Stimulated activated CD4-positive, alpha-beta T cell treated with anti-CD3 and anti-CD28 coated beads, Interleukin-2, amount 100 ng/mL, for 24 hours (primary cell): ENCODE measurements at places on chromosomes 7 and 10.

- no peak for DNase-seq
Measured at GRCh38 chr10:88530093-88530492, 53.0 kb downstream of the RNLS start.

GRCh38 chr10:125984865-125985495 lies 88.6 kb downstream of the FANK1 start:
- DNase-seq, result no peak

DNA sequence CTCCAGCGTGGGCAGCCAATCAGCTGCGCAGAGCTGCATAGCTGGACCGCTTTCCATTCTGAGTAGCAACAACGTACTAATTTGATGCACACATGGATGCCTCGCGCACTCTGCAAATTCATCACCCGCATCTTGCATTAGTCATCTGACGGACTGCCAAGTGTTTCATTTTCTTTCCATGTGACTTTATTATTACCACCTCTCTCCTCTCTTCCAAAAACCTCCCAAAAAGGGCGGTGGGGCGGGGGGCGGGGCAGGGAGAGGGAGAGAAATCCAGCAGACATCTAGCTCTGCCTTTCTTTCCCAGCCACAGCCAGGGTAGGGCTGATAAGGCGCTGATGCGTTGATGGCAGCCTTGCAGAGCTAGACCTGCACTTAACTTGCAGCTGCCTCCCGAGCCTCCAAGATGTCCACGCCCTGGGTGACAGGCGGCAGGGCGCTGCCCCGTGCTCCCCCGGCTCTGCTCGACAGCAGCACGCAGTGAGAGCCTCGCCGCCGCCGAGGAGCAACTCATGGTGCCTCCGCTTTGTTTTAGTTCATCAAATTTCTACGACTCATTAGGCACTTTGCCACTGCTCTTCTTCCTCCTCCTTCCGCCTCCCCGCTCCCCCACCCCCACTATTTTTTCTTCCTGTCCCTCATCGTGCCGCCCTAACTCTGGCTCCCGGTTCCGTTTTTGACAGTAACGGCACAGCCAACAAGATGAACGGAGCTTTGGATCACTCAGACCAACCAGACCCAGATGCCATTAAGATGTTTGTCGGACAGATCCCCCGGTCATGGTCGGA lies 147.3 kb downstream of the CELF2 start:
- DNase-seq, result peak; percentile 73

GRCh38 chr10:52100011-52100547 lies 214.0 kb upstream of the DKK1 start:
- DNase-seq, result no peak

DNA sequence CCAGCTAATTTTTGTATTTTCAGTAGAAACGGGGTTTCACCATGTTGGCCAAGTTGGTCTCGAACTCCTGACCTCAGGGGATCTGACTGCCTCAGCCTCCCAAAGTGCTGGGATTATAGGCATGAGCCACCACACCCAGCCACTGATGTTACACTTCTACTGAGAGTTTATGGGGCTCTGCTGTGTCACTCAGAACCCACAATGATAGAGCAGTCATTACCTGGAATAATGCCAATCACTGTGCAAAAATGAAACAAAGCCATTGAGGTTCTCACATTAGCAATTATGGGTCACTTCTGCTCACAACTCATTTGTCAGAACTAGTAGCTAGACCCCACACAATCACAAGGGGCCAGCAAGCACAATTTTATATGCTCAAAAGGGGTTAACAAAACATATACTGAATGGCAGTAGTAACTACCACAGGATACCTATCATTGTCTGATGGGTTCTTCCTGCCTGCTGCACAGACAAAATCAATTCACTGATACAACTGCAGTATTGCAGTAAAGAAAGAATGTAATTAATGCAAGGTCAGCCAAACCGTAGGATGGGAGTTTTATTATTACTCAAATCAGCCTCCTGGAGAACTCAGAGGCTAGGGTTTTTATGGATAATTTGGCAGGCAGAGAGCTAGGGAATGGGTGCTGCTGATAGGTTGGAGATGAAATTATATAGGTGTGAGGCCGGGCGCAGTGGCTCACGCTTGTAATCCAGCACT lies 72.1 kb upstream of the TRIM24 start:
- DNase-seq, result no peak

DNA sequence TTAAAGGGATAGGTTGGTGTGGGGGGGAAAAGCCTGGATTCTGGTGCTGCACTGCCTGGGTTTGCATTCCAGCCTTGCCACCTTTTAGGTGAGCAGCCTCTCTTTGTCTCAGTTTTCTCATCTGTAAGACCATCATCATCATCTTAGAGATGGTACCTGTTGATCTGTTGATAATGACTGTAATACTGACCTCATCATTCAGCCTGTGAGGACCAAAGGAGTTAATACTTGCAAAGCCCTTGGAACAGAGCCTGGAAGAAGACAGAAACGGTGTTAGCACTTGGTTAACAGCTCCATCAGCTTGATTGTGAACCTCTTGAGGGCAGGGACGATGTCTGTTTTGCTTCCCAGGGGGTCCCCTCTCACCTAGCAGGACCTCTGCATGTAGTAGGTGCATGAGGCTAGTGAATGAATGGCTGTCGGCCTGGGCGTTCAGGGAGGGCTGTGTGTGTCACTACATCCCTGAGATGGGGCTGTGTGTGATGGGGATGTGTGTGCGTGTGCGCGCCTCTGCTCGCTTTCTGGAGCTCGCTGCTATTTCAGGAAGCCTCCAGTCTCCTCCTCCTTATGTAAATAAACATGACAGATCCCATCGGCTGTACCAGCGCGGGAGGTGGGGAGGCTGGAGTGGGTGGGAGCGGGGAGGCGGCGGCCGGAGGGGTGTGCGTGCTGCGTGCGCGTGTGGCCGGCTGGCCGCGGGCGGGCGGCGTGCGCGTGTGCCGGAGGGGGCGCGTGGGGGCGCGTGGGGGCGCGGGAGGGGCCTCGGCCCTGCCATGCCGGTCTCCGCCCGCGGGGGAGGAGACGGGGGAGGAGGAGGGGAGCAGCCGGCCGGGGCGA lies 61.2 kb downstream of the NEURL1 start:
- peak; percentile 24 for DNase-seq

GRCh38 chr7:20479706-20480105 lies 135.8 kb upstream of the ABCB5 start:
- DNase-seq, result no peak

DNA sequence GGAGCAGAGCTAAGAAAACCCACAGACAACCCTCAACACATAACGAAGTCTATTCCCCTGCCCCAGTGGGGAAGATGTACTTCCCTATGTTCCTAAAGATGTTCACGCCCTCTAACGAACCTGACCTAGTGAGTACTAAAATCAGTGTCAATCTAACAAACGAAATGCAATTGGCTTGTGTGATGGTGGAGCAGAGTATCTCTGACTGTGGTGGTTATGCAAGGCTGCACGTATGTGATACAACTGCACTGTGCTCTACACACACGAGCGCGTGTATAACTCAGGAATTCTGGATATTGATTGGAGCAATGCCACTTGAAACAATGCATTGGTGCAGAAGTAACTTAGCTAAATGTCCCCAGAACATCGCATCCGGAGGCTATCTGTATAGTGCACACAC lies 1.3 kb downstream of the ANKRD16 start:
- no peak for DNase-seq

GRCh38 chr7:156376317-156376716 lies 264.3 kb upstream of the RNF32 start:
- no peak for DNase-seq

GRCh38 chr7:115561335-115562110 lies 469.0 kb downstream of the TFEC start:
- DNase-seq, result no peak

- DNase-seq, result no peak
Measured at GRCh38 chr10:132489053-132489703, 48.4 kb upstream of the INPP5A start.

DNA sequence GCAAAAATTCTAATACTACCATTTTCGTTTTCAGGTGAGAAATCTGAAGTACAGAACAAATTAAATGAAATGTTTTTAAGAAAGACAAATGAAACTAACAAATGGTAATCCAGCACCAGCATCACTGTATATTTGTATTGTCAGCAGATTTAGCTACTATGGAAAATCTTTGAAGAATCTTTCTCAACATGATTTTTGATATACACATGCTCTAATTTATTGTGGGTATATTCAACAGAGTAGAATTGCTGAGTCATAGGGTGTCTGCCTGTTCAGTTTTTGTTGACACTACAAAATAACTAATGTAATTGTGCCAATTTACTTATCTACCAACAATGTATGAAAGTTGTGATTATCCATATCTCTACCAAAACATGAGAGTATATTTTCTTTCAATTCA lies 437.6 kb downstream of the PCDH15 start:
- no peak for DNase-seq

DNA sequence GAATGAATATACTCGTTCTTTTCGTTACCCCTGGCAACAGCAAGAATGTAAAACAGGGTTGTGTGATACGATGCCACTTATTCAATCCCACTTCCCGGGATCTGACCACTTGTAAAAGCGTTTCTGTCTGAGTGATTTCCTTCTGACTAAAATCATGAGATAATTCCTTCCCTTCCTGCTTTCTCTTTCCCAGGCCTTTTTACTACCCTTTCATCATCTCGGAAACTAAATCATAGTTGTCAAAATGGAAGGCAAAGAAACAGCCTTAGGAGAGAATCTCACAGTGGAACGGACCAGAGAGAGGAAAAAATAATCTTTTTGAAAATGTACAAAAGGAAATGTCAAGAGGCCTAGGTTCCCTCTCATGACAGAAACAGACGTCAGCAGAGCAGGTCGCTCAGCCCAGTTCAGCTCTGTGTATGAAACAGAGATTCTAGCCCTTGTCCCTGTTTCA lies 29.8 kb downstream of the DIP2C start:
- DNase-seq, result no peak

- no peak for DNase-seq
Measured at GRCh38 chr10:120423431-120424197, 33.4 kb upstream of the PLPP4 start.

- no peak for DNase-seq
Measured at GRCh38 chr10:20059084-20059835, 243.0 kb downstream of the PLXDC2 start.

DNA sequence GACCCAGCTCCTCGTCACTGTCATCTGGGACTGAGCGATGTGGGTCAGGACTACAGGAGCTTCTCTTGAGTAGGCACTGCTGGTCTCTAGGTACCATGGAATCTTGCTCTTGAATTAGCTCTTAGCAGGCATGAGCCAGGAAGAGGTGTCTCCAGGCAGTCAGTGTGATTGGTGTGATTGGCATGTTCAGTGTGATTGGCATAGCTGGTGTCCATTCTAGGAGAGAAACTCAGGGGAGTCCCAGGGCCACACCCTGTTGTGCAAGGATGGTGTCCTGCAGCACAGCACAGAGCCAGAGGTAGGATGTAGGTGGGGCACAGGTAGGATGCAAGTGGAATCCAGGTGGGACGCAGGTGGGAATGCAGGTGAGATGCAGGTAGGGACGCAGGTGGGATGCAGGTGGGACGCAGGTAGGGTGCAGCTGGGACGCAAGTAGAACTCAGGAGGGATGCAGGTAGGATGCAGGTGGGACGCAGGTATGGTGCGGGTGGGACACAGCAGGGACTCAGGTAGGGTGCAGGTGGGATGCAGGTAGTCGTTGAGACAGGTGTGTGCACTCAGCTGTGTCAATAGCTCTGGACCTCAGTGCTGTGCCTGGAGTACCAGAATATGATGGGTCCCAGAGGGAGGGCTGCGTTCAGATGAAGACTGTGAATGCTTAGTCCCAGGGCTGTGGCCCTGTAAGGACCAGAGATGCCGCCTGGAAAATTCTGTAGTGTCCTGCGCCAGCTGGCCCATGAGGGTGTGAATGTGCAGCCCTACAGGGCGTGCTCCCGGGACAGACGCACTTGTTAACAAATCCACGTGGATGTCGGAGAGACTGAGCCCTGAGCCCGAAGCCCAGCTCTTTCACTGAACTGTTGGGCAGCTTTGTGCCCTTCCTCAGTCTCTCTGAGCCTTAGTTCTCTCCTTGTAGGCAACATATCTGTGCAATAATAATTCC lies 248.2 kb upstream of the PITRM1 start:
- no peak for DNase-seq

GRCh38 chr10:10734356-10735064 lies 283.2 kb upstream of the CELF2 start:
- no peak for DNase-seq

- DNase-seq, result no peak
Measured at GRCh38 chr7:141097430-141097829, 23.6 kb downstream of the TMEM178B start.

GRCh38 chr10:126431816-126432215 lies 43.5 kb upstream of the ADAM12 start:
- DNase-seq, result no peak

- DNase-seq, result no peak
Measured at GRCh38 chr10:29389935-29390334, 101.1 kb downstream of the LYZL1 start.

GRCh38 chr10:58003945-58004344 lies 263.7 kb downstream of the IPMK start:
- DNase-seq, result no peak

DNA sequence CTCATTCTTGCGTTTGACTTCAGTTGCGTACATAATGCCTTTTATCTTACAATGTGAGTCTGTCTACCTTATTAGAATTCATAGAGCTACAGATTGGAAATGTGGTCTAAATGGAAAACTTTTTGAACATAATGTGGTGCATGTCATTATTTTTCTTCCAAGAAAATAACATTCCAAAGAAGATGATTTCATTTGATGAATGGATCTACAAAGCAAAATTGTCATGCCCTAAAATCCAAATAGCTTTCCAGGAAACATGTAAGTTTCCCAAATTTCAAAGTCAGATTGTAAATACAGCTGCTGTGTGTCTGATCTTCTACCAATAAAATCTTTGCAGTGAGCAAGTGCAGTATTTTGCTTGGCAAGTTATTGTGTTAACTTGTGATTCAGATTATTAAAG lies 101.8 kb upstream of the FZD8 start:
- DNase-seq, result no peak

DNA sequence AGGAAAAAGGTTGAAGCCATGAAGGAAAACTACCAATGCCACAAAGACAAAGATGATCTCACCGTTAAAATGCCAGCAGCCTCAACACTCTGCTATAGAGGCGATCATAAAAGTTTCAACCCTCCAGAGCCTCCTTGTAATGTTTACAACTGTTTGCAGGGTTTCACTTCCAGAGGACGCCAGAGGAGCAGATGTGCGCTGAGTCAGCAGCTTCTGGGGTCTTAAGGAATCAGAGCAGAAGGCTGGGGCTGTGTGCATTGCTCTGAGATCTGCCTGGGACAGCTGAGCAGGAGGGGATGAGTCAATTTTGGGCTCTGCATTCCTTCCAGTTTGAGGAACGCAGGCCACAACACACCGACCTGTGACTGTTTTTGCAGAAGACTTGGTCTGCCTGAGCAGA lies 98.3 kb downstream of the TMEM130 start:
- DNase-seq, result no peak
